ENCODE measurements at places on chromosomes 7 and 10.

DNA sequence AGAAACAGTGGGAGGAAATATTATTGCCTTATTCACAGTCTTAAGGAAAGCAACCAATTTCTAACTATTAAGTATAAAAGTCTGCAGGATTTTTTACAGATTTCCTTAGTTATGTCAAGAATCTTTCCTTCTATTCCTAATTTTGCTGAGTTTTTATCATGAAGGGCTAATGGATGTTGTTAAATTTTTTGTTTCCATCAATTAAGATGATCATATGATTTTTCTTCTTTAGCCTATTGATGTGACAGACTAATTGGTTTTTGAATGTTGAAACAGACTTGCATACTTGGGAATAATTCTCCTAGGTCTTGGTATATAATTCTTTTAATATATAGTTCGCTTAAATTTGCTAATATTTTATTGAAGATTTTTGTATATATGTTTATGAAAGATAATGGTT is 569.1 kb upstream of the KCND2 start:
- no peak for DNase-seq

- no peak for DNase-seq
Measured at GRCh38 chr7:156834462-156834861, 58.5 kb downstream of the LMBR1 start.

- no peak for DNase-seq
Measured at GRCh38 chr10:44589181-44589943, 204.5 kb upstream of the CXCL12 start.

GRCh38 chr7:77799078-77799964 is 748 bp downstream of the PHTF2 start:
- DNase-seq, result no peak
